ENCODE measurements at places on chromosomes 1 and 21.

- DNase-seq: peak; percentile 11
These were observed 5.8 kb downstream of the TOR3A start for GRCh38 chr1:179087665-179088064.

DNA sequence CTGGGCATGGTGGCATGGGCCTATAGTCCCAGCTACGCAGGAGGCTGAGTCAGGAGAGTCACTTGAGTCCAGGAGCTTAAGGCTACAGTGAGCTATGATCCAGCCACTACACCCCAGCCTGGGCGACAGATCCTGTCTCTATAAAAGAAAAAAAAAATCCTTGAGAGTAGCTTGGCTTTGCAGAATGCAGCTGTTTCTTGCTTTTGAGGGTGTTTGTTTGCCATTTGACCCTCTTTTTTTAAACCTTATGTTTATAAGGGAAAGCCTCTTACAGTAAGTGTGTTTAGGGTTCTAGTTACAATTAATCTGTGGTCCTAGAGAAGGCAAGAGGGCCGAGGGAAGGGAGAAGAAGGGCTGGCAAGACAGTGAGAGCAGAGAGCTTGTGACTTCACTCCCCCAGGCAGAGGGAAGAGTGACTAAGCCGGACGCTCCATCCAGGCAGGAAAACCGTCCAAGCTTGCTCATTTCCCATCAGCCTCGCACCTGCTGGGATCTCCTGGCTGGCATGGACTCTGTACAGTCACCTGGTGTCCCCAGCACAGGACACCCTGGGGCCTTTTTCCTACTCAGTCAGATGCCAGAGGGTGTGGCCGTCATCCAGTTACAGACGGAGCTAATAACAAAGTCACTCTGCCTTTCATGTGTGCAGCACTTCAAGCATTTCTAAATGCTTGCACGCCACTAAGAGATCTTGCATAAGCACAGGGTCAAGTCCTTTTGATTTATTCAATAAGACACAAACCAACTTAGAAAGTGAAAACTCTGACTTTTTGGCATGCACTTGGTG lies 55.5 kb upstream of the PSEN2 start:
- peak; percentile 41 for DNase-seq

DNA sequence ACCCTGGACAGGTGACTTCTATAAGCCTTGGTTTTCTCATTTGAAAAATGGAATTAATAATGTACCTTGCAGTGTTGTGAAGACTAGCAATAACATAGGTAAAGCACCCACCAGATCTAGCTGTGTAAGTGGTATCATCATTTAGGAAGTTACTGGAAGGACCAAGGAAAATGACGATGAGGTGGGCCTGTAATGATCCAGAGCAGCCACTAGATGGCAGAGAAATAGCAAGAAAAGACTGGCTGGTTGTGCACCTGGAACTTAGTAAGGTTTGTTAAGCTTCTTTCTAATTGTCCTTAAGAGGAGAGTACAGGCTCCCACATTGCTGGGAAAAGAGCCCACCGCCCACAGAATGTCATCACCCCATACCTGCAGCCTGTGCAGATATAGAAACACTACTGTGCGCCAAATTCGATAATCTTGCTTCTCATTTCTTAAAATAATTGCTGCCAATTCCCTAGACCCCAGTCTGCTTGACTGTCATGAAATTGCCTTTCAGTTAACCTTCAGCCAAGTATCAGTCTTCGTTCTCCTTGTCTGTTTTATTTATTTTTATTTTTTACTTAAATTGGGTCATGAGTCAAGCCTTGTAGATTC lies 37.2 kb downstream of the WNT4 start:
- DNase-seq: peak; percentile 51

- no peak for DNase-seq
These were observed 286.6 kb upstream of the FMN2 start for GRCh38 chr1:239805042-239805441.

GRCh38 chr1:240399381-240399780 lies 212.6 kb downstream of the GREM2 start:
- peak; percentile 86 for DNase-seq

DNA sequence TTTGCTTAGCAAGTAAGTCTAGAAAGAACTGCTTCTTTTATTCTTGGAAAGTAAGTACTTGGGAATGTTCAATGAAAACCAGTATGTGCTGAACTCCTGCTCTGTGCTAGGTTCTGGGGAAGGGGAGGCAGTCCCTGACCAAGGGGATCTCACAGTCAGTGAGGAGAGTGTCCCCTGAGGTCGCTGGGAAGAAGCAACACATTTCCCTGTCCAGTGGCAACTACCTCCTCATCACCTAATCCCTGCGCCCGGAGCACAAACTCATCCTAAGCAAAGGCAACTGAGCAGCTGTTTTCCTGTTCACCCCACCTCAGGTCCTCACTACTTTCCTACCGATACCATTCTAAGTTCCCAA lies 61.7 kb upstream of the ANGPTL1 start:
- no peak for DNase-seq

GRCh38 chr21:42304556-42305454 lies 10.4 kb downstream of the TFF3 start:
- DNase-seq: no peak
